Activated naive CD8-positive, alpha-beta T cell treated with anti-CD3 and anti-CD28 coated beads for 36 hours (primary cell): ENCODE measurements at places on chromosomes 7 and 10. TPM values are rescaled to one million over a fixed set of nuclear protein-coding genes. Genes with fewer than 3 reads are reported as not detected.
A peak's percentile ranks its signal among the peaks of the same experiment; 100 is the strongest.

GIMAP8 gene
- 11.9 TPM for total RNA-seq

NPSR1 gene
- not detected for total RNA-seq

PRKCQ gene
- total RNA-seq = 45.9 TPM

DCLRE1C gene
- total RNA-seq = 21.4 TPM

MRC1 gene
- not detected for total RNA-seq

EGFR gene
- not detected for total RNA-seq

- DNase-seq = no peak
These were observed 73.4 kb downstream of the VIPR2 start for GRCh38 chr7:159071260-159071659.

- DNase-seq = no peak
These were observed 17.7 kb downstream of the FRG2B start for GRCh38 chr10:133608855-133609254.

- DNase-seq = no peak
These were observed 196.2 kb downstream of the BAMBI start for GRCh38 chr10:28873540-28873939.

DNA sequence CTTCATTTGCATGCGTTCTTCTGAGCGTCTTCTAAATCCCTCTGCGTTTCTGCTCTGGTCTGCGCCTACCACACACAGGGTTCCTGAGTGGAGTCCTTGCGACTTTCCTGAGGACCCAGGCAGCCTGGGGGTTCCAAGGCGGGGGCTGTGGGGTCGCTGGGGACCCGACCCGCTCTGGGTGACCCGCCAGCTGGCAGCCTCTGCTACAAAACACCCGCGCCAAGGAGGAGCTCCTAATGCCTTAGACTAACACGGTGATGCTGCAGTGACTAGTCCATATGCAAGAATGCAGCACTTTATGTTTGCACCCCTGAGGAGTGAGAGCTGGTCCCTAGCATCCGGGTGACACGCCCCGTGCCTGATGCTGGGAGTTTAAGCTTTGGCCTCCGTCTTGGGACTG lies 367.0 kb upstream of the POM121L12 start:
- no peak for DNase-seq

GRCh38 chr7:90210981-90211380 lies 559 bp upstream of the STEAP2 start:
- no peak for DNase-seq

GRCh38 chr7:135709508-135709907 lies 18.5 kb downstream of the SLC13A4 start:
- DNase-seq = no peak

GRCh38 chr7:73811760-73812168 lies 19.0 kb upstream of the CLDN4 start:
- DNase-seq = peak; percentile 55

DNA sequence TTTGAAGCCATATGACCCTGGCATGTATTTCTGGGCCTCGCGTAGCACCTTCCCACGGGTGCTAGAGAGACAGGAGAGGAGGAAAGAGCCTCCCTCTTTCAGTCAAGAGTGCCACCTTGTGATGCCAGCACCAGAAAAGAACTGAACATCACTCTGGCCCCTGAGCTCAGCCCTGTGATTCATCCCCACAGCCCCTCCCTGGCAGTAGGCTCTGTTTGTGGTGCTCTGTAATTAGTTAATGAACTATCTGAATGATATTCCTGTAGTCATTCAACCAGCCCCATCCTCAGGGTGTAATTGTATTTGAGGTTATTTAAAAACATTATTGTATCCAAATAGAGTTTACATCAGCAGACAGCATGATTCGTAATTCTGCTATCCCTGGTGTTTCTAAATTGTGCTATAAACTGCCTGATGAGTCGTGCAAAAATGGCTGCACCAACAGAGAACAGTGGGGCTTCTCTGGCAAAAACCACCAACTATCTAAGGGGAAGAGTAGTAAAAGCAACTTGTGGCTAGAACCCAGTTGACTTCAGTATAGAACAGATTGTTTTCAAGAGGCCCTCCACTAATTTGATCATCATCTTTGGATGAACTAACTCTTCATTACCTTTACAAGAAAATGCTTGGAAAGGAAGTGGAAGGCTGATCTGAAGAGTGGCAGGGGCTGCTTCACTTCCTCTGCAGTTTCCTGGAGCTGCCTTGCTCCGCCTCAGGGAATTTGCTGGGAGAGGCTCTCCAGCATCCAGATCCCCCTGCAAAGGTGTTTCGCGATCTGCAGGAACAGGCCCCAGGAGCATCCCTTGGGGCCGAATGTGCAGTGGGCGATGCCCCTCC lies 23.7 kb upstream of the TIAL1 start:
- no peak for DNase-seq

DNA sequence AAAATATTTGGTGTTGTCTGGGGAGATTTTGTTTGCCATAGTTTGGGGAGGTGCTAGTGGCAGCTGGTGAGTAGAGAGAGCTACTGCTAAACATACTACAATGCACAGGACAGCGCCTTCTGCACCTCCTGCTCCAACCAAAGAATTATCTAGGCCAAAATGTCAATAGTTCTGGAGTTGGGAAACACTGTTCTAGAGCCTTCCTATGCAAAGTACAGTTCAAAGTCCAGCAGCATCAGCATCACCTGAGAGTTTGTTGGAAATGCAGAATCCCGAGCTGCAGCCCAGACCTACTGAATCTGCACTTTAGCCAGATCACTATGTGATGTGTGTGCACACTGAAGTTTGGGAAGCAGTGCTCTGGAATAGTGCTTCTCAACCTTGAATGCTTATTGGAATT lies 290.7 kb downstream of the TCF7L2 start:
- no peak for DNase-seq

DNA sequence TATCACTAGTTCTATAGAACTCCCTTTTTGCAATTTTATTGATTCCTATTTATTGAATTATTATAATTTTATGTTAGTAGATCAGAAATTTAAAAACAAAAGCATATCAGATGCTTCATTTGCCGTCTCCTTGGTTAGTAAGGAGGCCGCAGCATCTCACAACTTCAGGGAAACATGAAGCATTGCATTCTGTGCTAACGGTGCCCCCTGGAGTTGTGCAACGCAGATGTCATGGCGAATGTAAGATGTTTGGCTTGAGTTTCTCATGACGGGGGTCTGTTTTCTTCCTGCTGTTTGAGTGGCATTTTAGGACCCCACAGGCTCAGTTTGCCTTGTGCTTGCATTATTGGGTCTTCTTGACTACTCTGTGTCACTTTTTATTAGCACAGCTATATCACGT lies 124.8 kb downstream of the CNNM2 start:
- DNase-seq = no peak

DNA sequence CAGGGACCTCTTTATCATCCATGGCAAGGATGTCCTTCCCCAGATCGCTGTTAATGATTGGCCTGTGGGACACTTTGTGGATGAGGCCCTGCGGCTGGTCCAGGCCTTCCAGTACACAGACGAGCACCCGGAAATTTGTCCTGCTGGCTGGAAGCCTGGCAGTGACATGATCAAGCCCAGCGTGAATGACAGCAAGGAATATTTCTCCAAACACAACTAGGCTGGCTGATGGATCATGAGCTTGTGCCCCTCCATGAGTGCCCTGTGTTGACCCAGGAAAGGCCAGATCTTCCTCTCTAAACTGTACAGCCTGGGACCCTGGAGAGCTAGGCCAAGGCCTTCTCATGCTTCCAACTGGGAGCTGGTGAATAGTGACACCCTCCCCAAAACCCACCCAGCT lies 124.1 kb downstream of the CUL2 start:
- DNase-seq = no peak

GRCh38 chr7:82129091-82129490 lies 314.5 kb downstream of the CACNA2D1 start:
- DNase-seq = no peak

GRCh38 chr7:44272456-44272855 lies 52.9 kb downstream of the CAMK2B start:
- DNase-seq = no peak

GRCh38 chr10:29607576-29607975 lies 27.2 kb downstream of the SVIL start:
- no peak for DNase-seq
